DMS79 treated with DMSO at 0.1 percent for 48 hours (cell line): ENCODE measurements at places on chromosomes 11 and 22.

- no peak for DNase-seq
Measured at GRCh38 chr11:36211761-36212430, 77.3 kb downstream of the COMMD9 start.

- no peak for DNase-seq
Measured at GRCh38 chr11:77244277-77245027, 57.0 kb downstream of the GDPD4 start.

DNA sequence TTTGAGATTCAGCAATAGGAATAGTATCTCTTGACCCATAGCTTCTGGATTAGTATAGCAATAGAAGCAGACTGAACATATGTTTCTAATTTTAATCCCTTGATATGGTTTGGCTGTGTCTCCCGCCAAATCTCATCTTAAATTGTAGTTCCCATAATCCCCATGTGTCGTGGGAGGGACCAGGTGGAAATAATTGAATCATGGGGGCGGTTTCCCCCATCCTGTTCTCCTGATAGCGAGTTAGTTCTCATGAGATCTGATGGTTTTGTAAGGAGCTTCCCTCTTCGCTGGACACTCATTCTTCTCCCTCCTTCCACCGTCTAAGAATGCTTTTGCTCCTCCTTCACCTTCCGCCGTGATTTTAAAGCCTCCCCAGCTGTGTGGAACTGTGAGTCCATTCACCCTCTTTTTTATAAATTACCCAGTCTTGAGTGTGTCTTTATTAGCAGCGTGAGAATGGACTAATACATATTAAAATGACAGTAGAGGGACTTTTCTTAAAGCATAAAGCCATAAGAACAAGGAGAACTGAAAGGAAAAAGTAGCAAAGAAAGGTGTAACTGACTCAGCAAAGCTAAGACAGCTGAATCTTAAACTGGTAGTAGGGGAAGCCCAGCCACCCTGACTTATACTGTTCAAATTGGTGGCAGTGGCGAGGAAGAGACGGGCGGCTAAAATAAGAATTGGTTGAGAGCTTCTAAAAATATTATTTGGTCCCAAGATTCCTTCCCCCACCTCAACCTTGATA, 20.3 kb upstream of the SLN start:
- DNase-seq = no peak

GRCh38 chr11:126424471-126425039, 69.1 kb downstream of the ST3GAL4 start:
- DNase-seq = no peak

- no peak for DNase-seq
Measured at GRCh38 chr11:15107730-15108515, 6.8 kb upstream of the INSC start.

DNA sequence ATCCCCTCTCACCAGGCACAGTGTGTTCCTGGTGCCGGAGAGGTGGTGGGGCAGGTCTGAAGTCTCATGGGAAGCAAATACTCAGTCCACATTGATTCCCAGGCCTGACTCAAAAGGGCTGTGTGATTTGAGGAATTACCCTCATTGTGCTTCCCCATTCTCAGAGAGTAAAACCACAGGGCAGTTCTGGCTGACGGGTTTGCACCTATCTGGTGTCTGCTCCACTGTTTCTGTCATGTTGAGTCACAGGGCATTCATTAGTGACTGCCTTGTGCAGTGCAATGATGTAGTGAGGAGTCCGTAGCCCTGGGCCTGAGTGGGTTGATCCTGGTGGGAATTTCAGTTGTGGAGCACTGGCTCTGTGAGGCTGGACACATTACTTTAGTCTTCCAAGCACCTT, 85.2 kb upstream of the ARHGAP20 start:
- DNase-seq = no peak

DNA sequence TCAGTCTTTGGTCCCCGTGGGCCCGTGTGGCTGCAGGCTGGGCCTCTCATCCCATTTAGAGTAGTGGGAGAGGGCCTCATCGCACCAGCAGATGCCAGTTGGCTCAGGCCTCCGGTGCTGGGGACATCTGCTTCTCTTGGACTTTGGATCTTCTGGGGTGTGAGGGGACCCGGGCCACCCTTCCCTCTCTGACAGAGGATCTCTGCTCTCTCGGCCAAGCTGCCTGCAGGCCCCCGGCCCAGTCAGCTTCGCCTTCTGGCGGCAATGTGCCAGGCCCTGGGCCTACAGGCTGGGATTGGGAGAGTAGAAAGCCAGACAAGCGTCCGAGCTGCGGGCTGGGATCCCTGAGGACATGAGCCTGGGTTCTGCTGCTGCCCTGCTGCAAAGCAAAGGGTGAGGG, 15.0 kb upstream of the FGF3 start:
- no peak for DNase-seq

DNA sequence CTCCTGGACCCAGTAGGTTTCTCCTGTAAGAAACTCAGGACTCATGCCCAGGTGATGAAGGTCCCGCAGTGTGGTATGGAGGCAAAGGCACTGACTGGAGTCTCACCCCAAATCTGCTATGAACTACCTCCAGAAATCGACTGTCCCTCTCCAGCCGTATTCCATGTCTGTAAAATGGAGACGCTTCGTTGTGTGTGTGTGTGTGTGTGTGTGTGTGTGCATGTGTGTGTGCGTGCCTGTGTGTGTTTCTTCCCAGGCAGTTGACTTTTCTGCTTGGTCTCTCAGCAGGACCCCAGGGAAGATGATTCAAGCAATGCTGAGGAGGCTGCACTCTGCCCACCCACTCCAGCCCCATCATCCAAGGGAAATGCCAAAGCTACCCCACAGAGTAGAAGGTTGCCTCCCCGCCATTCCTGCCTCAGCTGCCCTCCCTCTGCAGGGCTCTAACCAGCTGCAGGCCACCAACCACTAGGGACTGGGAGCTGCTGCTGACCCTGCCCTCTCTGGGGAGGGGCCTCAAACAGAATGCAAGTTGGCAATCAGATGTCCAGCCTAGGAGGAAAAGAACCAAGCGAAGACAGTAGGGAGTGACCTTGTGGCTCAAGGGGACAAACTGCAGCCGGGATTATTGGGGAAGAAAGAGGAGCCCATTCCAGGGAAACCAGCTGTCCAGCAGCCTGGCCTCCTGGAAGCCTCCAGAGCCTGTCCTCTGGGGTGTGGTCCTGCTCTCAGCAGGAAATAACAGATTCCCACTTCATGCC, 56.2 kb downstream of the SLC22A12 start:
- no peak for DNase-seq

DNA sequence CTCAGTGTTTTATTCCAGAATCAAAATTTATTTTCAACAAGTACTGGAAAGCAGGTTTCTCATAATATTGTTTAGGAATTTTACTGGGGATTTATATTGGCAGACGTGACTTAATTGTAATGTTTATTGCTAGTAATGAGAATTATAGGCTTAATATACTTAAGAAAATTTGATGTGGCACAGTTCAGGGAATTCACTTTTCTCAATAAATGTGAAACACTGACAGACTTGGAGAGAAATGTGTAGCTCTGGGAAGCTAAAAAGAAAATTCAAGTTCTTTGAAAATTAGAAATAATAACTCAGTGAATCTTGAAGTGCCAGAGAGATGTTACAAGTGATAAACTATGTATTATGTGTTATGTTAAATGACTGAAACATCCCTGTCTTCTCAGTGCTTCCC, at the start of gene OR51F2:
OR51F2 (plus strand) TSS at position 301 of the 400 bp plus-strand sequence. CDS start 101 bp downstream, outside the sequence.
- no peak for DNase-seq

- DNase-seq = no peak
Measured at GRCh38 chr11:78789375-78789774, 214.7 kb upstream of the NARS2 start.

GRCh38 chr22:37295946-37296345, 13.6 kb downstream of the CYTH4 start:
- no peak for DNase-seq

GRCh38 chr22:32355760-32356159, 1.9 kb upstream of the RFPL3 start:
- peak; percentile 0 for DNase-seq

DNA sequence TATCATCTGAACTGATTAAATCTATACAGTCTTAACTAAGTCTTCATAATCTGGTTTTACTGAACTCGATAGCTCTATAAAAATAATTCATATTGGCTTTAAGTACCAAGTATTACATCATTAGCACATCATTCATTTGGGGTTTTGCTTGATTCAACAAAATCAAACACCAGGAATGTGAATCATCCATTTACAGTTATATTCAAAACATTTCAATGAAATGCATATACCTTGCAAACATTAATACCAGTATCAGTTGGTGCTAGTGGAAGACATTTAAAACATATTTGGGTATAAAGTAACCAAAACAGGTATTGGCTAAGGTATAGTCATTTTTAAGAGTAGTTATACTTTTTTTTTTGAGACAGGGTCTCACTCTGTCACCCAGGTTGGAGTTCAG, 12.2 kb upstream of the CCDC89 start:
- DNase-seq = no peak

DNA sequence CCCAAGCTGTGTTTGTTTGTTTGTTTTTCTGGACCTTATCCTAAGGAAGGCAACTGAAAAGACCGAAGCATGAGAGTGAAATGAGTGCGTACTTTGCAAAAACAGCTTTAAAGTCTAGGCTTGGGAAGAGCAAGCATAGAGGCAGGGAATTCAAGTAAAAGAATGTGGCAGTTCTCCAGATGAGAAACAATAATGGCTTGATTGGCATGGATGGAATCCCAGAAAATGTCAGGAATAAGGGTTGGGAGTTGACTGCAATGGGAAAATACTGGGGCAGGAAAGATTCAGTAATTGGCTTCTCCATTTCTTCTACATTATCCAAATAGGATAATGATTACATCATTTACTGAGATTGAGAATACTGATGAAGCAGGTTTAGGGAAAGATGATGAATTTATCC, 17.5 kb downstream of the SAAL1 start:
- DNase-seq = no peak

DNA sequence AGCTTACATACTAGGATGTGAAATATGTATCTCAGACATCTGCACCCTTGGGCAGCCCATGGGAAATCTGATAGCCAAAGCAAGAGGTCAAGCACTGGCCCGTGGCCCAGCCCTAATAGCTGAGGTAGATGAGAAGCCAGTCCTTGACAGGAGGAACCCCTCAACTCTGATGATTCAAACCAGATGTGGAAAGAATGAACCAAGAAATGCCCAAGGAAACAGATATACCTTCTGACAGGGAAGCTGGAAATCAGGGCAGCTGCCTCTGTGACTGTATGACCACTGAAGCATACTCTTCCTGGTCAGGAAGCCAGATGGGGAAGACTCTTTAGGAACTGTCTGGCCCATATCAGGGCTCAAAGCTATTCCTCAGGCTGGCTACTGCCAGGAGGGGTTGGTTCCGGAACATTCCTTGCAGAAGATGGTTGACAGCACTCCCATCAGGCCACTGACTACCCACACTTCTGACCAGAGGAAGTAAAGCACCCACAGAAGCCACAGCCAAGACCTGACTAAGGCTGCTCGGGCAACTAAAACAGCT, 124.2 kb downstream of the SWAP70 start:
- DNase-seq = no peak

DNA sequence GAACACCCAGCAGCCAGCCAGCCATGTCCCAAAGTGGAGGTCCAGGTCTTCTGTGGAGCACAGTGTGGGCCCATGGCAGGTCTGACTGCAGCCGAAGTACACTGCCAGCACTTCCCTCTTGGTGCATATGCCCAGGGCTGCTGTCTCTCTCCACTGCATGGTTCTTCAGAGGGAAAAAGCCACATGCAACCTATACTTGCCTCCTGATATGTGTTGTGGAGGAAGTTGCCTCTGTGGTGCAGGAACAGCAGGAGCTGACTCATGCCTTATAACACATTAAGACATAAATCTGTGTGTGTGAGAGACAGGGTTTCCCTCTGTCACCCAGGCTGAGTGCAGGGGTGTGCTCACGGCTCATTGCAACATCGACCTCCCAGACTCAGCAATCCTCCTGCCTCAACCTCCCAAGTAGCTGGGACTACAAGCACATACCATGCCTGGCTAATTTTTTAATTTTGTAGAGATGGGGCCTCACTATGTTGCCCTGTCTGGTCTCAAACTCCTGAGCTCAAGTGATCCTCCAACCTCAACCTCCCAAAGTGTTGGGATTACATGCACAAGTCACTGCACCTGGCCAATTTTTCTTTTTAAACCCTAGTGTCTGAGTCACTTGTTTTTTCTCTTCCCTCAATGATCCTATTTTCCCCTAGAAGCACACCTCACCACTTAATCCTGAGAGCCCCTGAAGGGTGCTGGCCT, 98.8 kb downstream of the MPPED2 start:
- DNase-seq = no peak

- DNase-seq = no peak
Measured at GRCh38 chr11:43833657-43834073, 47.0 kb upstream of the ALKBH3 start.

DNA sequence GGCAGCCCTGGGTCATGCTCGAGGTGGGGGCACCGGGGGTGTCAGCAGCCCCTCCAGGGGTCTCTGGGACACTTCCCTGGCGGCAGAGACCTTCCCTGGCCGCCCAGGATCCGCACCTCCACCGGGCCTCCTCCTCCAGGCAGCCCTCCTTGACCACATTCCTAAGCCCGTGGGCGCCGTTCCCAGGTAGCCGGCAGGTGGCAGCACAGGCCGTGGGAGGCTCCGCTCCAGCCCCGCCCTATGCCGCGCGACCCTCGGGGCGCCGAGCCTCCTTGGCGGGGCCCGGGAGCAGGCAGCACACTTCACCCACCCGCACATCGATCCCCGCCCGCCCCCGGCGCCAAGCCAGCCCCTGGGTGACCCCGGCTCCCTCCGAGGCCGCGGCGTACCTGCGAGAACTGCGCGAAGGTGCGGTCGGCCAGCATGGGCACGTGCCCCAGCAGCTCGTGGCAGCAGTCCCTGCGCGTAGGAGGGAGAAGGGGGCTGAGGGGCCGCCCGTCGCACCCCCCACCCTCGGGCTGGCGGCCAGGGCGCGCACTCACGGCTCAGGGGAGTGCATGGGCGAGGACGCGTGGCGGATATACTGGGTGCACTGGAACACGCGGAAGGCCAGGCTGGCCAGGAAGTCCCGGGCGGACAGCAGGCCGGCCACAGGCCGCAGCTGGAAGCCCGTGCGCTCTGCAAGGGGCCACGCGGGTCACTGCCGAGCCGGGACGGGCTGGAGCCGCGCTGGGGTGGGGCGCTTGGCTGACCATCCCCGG, 5.3 kb upstream of the INS start:
- DNase-seq = no peak
